ENCODE measurements at places on chromosomes 7 and 10.

DNA sequence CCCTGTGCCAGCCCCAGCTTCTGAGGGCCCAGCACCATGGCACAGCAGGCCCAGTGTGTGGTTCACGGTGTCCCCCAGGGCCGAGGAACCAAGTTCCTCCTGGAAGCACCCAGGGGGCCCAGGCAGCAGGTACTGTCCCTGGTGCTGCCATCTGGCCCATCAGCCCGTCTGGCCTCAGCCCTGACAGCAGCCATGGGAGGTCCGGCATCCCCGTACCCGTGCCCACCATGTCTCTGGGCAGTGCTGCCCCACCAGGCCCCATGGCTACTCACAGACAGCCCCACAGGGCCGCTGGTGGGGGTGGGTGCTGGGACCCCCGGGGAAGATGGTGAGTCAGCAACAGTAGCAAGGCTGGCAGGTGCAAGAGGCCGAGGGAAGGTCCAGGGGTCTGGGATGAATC is 32.8 kb downstream of the STK32C start:
- no peak for DNase-seq

- DNase-seq: no peak
These were observed 1.8 kb downstream of the GSTO1 start for GRCh38 chr10:104256335-104256961.

DNA sequence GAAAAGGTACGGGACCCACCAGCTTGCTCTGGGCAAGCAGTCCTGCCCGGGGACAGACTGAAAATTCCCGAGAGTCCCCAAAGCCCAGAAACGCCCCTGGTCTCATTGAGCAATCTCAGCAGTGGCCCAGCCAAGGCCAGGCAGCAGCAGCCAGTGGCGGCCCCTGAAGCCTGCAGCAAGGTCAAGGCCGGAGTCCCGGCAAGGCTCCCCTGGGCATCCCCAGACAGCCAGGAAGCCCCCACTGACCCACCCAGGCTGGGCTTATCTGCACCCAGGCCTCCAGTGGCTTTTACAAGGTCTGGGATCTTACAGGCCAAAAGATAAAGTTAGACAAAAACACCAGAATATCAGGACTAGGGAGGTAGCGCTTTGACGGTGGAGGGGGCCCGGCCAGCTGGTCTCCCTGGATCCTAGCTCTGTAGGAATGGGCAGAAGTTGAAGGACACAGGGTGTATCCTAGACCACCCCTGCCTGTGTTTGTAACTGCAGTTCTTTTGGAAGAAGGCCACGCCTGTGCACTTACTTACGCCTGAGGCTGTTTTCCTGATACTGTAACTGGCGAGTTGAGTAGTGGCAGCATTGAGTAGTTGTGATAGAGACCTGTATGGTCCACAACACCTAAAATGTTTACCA is 130.5 kb upstream of the NPS start:
- DNase-seq: no peak

DNA sequence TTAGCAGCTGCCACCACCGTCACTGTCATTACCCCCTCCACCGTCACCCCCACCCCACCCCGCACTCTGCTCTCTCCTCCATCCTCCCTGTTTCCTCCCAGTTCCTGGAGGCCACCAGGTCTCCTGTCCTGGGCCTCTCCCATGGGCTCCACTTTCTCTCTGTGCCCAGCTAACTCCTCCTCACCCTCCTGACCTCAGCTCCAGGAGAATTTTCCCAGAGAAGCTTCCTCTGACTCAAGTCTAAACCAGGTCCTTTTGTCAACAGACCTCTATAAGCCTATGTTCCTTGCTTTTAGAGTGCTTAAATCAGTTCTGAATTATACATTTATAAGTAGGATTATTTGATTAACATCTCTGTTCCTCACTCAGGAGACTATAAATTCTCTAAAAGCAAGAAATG is 150.0 kb downstream of the ARHGAP12 start:
- no peak for DNase-seq

- DNase-seq: no peak
These were observed 336.9 kb downstream of the ZNF248 start for GRCh38 chr10:37520488-37520887.

GRCh38 chr7:35720849-35721248 is 25.9 kb upstream of the HERPUD2 start:
- no peak for DNase-seq

DNA sequence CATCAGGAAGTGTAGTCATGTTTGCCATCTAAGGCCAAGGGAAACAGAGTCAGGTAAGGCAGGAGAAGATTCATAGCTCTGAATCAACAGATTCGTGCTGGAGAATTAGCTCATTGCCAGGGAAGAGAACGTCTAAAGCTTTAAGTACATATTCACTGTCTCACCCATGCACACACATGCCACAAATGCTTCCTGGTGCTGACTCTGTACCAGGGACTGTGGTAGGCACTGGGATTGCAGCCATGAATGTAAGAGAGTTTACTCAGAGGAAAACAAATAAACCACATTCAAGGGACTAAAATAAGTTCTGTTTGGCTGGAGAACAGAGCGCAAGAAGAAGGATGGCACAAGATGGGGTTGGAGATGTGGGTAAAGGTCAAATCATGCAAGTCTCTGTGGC is 89.8 kb upstream of the HPS1 start:
- DNase-seq: no peak

- DNase-seq: no peak
These were observed 160.9 kb downstream of the REEP3 start for GRCh38 chr10:63681993-63682697.

DNA sequence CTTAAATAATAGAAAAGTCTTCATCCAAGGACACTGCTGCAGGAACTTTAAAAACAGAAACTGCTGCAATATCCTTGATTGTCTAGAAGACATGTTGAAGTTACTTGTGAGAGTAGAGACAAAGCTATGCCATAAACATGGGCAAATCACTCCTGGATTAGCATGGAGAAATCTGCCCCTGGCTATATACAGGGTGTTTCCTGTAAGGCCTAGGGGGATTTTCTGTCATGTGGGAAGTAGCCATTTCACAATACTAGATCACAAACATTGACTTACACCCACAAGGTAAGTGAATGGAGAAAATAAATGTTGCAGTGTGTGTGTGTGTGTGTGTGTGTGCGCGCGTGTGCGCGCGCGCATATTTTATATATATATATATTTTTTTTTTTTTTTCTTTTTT is 35.2 kb upstream of the PDK4 start:
- DNase-seq: no peak

DNA sequence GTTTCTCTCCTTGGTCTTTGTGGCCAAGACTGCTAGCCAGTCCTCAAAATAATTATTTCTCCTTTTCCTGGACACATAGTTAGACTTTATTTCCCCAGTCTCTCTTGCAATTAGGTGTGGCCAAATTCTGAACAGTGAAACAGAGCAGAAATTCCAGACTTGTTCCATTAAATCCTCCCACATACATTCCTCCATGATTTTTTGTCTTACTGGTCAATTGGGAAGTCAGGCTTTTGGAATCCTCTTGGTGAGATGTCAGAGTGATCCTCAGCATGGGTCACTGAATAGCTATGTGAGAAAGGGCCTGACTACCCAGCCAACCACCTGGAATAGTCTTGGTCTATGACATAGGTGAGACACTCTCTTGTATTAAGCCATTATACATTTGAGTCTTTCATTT is 164.2 kb downstream of the DGKI start:
- DNase-seq: no peak

DNA sequence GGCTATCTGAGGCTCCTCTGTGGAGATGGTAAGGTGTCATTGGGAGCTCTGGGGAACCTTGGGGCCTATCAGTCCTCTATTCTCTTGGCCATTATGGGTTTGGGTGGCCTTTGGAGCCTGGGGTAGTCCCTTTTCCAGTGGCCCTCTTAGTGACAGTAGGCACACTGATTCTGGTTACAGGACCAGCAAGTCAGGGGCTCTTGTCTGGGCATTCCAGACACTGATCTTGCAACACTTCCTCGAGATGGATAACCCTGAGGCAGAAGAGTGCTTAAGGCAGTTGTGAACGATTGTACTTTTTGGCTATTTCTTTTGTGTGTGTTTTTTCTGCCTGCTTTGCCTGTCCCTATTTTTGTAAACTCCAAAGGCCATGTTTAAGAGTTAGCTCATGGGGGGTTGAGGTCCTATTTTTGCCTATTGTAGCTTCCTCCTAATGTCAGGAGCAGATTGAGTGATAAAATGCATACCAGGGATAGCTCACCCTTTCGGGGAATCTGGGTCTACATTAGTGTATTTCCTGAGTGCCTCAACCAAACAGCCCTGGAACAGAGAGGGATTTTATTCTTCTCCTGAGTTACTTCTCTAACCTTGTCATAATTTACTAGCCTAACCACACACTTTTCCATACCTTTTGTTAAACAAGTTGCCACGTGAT is 61.2 kb downstream of the PRKAR2B start:
- DNase-seq: no peak

DNA sequence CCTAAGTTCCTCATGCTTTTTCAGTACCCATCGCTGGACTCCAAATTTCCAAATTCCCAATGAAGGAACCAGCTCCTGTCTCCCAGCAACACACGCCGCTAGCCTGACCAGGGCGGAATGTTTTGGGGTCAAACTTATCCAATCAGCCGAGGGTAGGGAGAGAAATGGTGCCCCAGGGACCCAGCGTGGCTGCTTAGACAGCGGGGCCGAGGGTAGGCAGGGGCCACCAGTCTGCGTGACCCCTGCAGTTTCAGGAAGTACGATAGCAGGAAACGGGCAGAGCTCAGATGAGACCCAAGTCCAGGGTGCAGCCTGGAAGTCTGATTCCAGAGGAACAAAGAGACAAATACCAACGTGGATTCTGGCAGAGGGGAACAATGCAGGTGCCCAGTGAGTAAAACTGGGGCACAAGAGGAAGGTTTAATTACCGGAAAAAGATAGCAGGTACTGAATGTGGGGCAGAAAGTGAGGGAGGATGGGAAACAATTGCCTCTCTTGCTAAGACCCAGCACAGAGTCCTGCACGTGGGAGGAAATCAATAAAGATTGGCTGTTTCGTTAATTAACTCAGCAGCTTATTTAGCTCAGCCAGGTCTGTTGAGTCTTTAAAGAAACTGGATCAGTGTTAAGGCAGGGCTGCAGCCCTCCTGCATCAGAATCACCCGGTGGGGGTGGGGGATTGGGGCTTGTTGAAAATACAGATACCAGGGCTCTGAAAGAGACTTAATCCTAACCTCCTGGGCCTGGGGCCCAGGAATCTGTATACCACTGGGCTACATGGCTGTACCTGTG is 50.4 kb upstream of the NFE2L3 start:
- no peak for DNase-seq

DNA sequence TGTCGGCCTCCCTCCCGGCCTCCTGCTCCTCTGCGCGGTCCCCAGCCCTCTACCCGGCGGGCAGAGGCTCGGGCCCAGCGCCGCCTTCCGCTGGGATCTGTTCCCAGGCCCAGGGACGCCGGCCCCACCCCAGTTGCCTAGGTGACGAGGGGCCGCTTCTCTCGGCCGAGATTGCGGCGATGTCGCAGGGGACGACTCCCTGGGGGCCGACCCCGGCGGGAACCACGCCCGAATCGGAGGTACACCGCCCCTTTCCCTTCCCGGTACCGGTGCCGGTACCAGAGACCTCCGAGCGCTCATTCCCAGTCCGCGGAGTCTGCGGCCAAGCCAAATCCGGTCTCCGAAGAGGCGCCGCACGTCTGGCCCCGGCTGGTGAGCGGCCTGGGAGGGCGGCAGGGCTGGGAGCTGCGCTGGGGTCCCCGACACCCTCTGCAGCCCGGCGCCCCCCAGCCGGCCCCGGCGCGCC is at the start of gene CABCOCO1:
CABCOCO1 (plus strand) TSS at position 136 of the 466 bp plus-strand sequence; CDS start at position 180, 44 bp downstream.
- DNase-seq: no peak

DNA sequence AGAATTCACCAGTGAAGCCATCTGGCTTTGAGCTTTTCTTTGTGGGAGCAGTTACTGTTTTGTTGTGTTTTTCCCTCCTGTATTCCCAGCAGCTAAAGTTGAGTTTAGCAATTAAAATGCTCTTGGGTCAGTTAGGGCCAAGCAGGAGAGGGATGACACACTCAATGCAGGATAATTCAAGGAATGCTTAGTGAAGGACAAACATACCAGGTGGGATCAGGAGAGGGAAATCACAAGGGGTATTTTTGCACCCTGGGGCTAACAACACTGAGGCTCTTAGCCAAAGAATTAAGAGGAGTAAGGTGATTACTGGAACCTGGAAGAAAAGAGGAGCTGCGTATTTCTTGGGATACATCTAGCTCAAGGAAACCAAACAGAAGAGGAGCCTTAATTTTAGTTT is 82.4 kb upstream of the KCND2 start:
- DNase-seq: no peak

DNA sequence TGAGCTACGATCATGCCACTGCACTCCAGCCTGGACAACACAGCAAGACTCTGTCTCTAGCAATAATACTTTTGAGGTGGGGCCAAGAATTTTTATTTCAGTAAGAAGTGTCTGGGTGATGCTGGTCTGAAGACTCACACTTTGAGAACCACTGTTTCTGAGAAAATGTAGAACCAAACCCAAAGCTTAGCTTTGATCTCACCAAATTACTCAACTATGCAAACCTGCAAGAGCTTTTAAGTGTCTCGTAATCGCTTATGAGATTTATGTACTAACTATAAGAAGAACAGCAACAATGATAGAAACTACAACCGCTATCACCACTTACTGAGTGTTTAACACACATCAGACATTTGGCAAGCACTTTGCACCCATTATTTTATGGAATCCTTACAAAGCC is 29.5 kb downstream of the APBB1IP start:
- no peak for DNase-seq

- DNase-seq: peak; percentile 81
These were observed 16.8 kb upstream of the ABCB5 start for GRCh38 chr7:20598459-20599309.

DNA sequence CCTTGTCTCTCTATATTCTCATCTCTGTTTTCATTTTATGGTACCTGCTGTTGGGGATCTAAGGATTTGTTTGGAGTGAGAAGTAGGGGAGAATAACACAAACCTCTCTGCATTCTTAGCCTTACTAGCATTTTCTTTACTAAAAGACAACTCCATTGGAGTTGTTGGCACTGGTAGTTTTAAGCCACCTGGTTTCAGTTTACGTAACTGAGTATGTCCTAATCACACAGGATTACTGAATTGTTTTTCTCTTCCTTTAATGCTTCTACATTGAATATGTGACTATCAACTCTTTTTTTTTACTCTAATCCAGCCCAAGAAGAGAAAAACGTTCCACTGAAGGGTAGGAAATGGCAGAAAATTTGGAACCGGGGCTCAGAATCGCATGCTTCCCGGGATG is 30.0 kb upstream of the TRIL start:
- DNase-seq: no peak

GRCh38 chr10:99527526-99528493 is 4.9 kb upstream of the NKX2-3 start:
- no peak for DNase-seq

DNA sequence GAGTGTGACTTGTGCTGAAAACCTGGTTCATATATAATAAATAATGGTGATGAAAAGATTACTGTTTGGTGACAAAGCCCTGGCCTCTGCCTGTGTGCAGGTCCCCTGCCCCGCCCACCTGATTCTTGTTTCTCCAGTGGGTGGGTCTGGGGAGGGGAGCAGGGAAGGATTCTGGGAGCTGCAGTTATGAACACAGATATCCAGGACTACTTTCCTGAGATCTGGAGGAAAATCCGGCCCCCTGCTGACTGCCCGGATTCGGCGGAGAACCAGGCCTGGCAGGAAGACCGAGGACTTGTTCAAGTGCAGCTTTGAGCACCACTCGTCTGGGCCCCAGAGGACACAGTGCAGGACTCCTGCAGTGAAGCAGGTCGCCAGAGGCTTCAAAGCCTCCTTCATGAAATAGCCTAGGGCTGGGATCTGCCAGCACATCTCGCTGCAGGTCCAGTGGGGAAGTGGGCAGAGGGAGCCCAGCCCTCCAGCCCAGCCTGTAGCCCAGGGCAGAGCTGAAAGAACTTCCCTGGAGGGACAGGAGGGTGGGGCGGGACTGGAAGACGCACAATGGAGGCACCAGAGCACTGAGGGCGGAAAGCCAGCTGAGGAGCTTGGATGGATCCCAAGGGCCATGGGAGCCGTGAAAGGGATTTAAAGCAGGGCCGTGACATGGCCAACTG is 7.0 kb downstream of the ATP6V0E2 start:
- DNase-seq: no peak

All from CMK (cell line).